Ovary (tissue), 10 donors: ENCODE measurements at places on chromosomes 6 and 20. TPM values are rescaled to one million over a fixed set of nuclear protein-coding genes. Genes with fewer than 3 reads are reported as not detected.

Gene SLC22A16
- not detected for total RNA-seq

Gene TENT5A
- 21.4 TPM for total RNA-seq

Gene IL17A
- total RNA-seq = not detected

DNA sequence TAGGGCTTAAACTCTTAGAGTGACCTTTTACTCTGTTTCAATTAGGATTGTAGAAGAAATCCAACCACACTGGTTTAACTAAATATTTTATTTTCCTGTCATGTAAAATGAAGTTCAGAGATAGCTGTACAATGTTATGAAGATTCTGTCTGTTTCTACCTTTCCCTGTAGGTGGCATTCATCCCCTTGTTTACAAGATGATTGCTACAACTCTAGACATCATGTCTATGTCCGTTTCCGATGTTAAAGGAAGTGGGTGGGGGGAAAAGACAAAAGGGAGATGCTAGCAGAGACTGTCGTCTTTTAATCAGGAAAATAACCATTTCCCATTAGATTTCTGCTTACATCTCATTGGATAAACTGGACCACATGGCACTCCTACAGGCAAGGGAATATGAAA is 30.9 kb upstream of the RIMS1 start:
- H3K27ac ChIP-seq = no peak overlapping the region
- no peaks in the 10 kb centered on the region for H3K27me3 ChIP-seq
- H3K4me1 ChIP-seq = no peaks in the 10 kb centered on the region
- no peak for DNase-seq

GRCh38 chr6:13535306-13535705 is 39.1 kb upstream of the SIRT5 start:
- H3K27me3 ChIP-seq = no peaks in the 10 kb centered on the region
- H3K4me1 ChIP-seq = no peaks in the 10 kb centered on the region
- H3K36me3 ChIP-seq = no peaks in the 10 kb centered on the region
- no peak overlapping the region for H3K27ac ChIP-seq
- no peak for DNase-seq

DNA sequence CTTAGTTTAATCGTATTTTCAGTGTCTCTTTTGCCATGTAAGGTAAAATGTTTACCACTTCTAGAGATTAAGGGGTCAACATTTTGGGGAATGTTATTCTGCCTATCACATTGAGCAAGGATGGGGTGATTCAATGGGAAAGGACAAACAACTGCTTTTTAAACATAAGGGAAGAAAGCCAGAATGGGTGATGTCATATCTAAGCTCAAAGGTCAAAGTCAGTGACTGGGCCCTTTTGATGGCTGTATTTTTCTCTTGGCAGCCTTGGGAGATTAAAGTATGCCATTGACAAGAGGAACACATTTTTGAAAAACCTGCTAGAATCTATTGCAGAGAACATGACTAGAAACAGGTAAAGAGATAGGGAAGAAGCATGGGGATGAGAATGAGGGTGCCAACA is 477.3 kb upstream of the IRAK1BP1 start:
- no peaks in the 10 kb centered on the region for H3K4me1 ChIP-seq
- H3K36me3 ChIP-seq = no peaks in the 10 kb centered on the region
- H3K27me3 ChIP-seq = no peaks in the 10 kb centered on the region
- no peak overlapping the region for H3K4me3 ChIP-seq
- DNase-seq = no peak
- H3K27ac ChIP-seq = no peak overlapping the region

GRCh38 chr20:60008130-60008808 is 50.0 kb downstream of the CDH26 start:
- no peaks in the 10 kb centered on the region for H3K4me1 ChIP-seq
- no peak overlapping the region for H3K4me3 ChIP-seq
- no peaks in the 10 kb centered on the region for H3K36me3 ChIP-seq
- DNase-seq = no peak

- no peak for DNase-seq
- H3K36me3 ChIP-seq = no peaks in the 10 kb centered on the region
- H3K4me1 ChIP-seq = peaks cover 13% of the 10 kb centered on the region
- H3K4me3 ChIP-seq = no peak overlapping the region
- H3K27me3 ChIP-seq = no peaks in the 10 kb centered on the region
Measured at GRCh38 chr20:59938696-59939051, 1.4 kb downstream of the PPP1R3D start.

DNA sequence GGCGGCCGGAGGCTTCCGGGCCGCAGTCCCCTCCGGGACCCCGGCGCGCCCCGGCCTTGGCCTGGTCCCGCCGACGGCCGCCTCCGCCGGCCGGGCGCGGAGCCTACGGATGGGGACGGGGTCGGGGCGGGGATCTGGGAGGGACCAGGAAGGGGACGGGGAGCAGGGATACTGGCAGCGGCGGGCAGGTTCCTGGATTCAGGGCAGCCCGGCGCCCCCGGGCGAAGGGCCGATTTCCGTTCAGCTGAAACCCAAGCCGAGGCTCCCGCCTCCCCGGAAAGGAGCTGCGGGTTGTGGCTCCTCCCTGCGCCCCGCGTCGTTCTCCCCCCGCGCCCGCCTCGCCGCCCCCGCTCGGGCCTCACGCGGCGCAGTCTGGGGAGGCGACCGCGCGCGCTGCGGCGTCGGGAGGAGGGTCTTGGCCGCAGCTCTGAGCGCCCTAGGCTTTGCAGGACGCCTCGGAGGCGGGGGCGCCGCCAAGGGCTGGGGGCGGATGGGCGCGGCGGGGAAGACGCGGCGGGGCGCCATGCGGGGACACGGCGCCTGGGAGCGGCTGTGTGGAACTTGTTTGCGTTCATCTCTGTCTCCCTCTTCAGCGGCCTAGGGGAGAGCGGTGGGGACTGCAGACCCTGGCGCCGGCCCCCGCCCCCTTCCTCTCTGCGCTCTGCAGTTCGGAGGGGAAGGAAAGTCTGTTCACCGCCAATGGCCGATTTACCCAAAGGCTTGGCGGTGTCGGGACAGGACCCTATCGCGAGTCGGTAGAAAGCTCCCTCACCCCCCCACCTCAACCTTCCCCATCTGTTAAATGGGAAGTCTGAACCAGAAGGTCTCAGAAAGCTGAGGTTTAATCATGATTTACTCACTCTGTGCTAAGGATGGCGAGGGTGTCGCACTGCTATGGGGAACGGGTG is 22.7 kb upstream of the TMEM181 start:
- peaks cover 10% of the 10 kb centered on the region for H3K4me1 ChIP-seq
- H3K27ac ChIP-seq = no peak overlapping the region

GRCh38 chr20:58989196-58989595 is 8.1 kb downstream of the NELFCD start:
- H3K27me3 ChIP-seq = no peaks in the 10 kb centered on the region
- DNase-seq = no peak
- H3K27ac ChIP-seq = no peak overlapping the region
- H3K4me1 ChIP-seq = no peaks in the 10 kb centered on the region

DNA sequence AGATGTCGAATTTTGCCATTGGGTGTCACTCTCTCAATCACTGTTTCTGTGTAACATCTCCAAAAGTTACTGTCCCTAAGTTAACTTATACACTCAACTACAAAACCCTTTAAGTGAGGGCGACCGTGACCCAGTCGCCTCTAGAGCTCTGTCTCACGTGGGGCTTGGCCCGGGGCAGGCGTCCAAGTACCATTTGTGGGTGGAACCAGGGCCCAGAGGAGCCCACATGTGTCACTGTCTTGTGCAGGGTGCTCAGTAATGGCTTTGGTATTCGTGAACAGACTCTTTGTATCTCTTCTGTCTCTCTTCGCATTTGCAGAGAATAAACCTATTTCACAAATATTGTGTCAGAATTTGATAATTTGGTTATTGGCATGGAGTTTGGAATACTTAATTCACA is 109.9 kb upstream of the THBS2 start:
- H3K36me3 ChIP-seq = no peaks in the 10 kb centered on the region
- H3K27ac ChIP-seq = no peak overlapping the region
- DNase-seq = no peak
- peaks cover 1% of the 10 kb centered on the region for H3K4me1 ChIP-seq
